ENCODE measurements at places on chromosomes 5 and 9.
A peak's percentile ranks its signal among the peaks of the same experiment; 100 is the strongest.

GRCh38 chr5:2200261-2200950, 317.7 kb upstream of the IRX4 start:
- DNase-seq = no peak

- DNase-seq = no peak
Observed at GRCh38 chr9:16744394-16744793, 126.1 kb downstream of the BNC2 start.

GRCh38 chr9:14722391-14723035, at the start of gene CER1:
CER1 (minus strand) TSS chr9:14722733; CDS start chr9:14722672, 61 bp downstream.
- DNase-seq = no peak

DNA sequence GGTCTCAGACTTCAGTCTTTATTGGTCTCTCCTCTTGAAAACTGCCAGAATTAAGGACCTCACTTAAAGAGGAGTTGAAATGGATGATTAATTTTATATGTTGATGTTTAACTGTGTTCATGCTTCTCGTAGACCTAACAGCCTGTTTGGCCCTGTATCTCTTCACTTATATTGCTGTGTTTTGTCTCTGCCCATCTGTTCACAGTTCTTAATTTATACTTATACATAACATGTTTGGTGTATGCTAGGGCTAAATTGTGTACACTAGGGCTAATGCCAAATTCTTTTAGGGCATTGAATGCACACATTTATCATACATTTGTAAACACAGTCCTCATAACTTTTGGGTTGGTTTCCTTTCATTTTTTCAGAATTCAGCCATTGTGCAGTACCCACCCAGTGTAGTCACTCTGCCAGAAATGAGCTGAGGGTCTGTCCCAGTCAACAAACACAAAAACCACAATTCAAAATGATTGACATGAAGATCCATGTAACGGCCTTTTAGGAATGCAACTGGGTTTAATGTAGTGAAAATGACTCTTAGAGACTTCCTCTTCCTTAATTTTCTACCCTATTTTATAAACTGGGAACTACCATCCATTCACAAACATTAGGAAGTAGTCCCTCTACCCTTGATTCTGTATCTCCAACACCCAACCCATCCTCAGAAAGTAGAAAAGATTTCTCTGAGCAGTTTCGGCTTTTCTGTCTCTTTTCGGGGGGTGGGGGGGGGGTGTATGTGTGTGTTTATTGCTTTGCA, 668.8 kb upstream of the KLF4 start:
- DNase-seq = no peak

DNA sequence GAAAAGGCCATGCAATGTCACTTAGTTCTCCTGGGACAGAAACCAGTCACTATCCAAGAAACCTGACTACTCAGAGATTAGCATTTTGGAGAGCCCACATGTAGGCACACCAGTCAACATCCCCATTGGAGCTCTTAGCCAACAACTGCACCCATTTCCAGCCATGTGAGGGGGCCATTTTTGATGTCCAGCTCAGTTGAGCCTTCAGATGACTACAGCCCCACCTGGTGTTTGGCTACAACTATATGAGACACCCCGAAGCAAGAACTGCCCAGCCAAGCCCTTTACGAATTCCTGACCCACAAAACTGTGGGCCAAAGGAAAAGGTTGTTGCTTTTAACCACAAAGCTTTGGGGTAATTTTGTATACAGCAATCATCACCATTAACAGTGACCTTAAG, 300.1 kb downstream of the ASTN2 start:
- no peak for DNase-seq

- DNase-seq = no peak
Observed at GRCh38 chr9:68951879-68952659, 61.8 kb downstream of the PRKACG start.

GRCh38 chr5:107781451-107781850, 110.7 kb upstream of the EFNA5 start:
- DNase-seq = peak; percentile 10

GRCh38 chr5:29042152-29042551, 2003.8 kb upstream of the CDH9 start:
- DNase-seq = no peak

DNA sequence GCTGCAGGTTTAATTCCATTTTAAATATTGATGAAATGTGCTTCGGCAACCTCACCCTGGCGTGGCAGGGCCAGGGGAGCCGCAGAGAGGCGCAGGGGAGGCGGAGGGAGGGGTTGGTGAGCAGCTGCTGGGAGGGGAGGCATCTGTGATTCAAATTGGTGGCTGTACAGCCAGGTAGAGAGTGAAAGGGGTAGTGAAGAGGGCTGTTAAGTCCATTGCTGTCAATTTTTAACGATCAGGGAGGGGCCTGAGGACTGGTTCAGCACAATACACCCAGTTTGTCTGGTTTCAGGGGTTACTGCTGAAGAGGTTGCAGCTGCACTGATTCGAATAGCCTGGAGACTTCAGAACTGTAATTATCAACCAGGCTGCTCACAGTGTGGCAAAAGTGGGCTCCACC, 31.3 kb downstream of the LHX6 start:
- no peak for DNase-seq

DNA sequence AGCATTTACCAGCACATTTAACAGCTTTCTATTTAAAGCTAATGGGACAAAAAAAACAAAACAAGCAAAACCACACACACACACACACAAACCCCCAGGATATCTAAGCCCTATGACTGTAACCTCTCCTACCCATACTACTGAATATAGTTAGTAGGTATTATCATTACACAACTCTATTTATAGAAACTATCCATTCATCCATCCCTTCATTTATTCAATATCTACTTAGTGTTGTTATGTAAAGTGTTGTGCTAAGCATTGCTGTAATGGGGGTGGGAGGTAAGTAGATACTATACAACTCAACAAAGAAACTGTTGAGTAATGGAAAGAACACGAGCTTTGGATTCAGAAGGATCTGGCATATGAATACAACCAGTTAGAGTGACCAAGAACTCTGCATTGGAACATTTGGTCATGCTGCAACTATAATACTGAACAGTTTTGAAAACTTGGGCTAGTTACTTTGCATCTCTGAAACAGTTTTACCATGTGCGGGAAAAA, 82.3 kb upstream of the ZNF608 start:
- no peak for DNase-seq

- DNase-seq = no peak
Observed at GRCh38 chr9:20557890-20558565, 64.3 kb downstream of the MLLT3 start.

DNA sequence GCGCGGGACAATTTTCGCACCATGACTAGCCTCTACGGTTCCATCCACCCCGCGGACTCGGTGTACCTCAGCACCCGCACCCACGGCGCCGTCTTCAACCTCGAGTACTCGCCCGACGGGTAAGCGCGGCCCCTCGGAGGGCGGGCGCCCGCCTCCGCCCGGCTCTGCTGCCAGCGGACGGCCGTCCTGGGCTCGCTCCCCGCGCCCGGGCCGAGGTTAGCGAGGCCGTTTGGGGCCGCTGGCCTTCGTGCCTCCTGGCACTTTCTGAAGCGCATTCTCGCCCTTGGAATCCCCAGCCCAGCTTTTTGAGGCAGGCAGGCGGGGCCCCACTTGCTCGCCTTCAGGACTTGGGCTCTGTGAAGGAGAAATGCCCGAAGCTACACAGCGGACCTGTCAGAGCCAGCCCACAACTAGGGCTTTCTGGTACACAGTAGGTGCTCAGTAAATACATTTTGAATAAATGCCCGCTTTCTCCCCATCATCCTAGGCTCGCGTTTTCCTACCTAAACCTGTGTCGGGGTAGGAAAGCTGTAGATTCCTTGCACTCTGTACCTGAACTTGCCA, 772 bp downstream of the DCAF10 start:
- DNase-seq = no peak

GRCh38 chr9:19416143-19416542, 7.3 kb downstream of the ACER2 start:
- no peak for DNase-seq

- no peak for DNase-seq
Observed at GRCh38 chr9:75487856-75488718, 399.8 kb downstream of the OSTF1 start.

DNA sequence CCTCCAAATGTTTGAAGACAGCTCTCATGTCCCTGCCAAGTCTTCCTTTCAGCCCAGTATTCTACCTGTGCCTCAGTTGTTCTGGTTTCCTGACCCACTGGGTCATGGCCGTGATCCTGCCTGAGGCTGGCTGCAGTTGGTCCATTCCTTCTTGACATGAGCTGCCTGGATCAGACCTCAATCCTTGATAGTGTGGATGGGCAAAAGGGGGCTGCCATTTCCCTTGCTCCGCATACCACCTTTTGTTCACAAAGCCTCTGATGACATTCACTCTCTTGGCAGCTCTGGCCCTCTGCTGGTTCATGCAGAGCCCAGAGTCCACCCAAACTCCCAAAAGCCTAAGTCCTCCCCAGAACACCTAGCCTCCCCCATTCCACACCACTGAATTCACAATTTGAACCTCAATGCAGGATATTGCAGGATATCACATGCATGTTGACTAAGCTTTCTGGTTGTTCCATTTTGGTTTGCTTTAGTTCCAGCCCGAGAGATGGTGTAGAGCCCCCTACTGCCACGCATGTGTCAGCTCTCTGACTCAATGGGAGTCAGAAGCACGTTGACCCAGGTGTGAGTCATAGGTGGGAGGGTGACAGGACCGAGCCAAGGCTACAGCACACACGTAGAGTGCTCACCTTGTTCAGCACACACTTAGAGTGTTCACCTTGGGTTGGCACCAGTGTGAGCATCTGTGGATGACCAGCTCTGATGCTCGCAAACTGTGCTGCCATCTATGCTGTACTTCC, 137.2 kb downstream of the MTX3 start:
- peak; percentile 47 for DNase-seq

- DNase-seq = no peak
Observed at GRCh38 chr9:134406366-134407120, 80.3 kb downstream of the RXRA start.

DNA sequence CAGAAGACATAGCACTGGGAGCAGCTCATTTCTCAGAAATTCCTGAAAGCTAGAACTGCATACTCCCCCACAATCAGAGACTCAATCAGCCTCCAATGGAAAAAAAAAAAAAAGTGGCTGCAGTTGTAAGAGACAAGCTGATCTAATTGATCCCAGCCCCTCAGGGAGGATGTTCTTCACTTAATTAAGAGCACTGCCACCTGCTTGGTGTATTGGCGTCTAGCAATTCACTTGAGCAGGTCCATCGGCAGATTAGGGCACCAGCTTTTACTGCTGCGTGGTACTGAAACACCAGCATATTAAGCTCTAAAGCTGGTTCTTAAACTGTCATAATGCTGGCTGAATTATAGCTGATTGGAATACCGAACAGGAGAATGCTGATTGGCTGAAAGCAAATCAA, 1890.1 kb upstream of the WWC1 start:
- DNase-seq = no peak

GRCh38 chr5:56329652-56330051, 96.5 kb upstream of the ANKRD55 start:
- no peak for DNase-seq

DNA sequence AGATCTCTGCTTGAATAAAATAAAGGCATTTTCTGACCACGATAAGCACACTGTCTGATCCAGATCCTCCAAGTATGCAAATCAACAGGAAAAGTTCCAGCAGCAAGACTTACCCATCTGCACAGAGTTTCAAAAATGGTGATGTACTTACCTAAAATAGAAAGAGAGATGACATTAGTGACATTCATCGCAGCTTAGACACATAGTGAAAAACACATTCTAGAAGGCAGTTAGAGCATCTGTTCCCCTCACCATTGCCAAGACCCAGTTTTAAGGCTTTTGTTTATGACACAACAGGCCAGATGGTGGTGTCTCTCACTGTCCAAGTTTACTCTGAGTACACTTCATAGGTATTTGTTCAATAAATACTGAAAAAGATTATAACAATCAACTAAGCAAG, 207.7 kb downstream of the PDE4D start:
- no peak for DNase-seq

GRCh38 chr5:95631991-95632675, 12.2 kb downstream of the GPR150 start:
- no peak for DNase-seq

DNA sequence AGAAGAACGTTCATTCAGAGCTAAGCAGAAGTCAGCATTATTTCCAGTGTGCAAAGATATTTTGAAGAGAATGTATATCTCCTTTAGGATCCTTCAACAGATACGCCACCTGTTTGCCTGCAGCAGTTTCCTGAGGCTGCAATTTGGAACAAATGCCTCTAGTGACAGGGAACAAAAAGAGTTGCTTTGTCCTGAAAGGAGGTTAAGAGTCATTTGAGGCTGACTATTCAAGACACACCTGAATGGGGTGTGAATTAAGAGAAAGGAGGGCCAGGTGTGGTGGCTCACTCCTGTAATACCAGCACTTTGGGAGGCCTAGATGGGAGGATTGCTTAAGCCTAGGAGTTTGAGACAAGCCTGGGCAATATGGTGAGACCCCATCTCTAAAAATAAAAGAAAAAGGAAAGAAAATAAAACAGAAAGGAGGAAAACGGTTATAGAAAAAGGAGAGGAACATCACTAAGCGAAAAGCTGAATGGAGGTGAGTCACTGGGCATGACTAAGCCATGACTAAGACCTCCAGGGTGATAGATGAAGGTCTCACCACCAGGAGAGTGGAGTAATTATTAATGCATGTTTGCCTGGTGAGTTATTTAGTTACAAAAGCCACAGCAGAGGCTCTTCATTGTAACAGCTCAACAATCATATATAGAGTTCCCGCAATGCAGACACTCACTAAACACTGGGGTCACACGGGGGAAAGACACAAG, 255.2 kb upstream of the TNC start:
- peak; percentile 85 for DNase-seq

GRCh38 chr5:69024241-69024651, 69.6 kb upstream of the SLC30A5 start:
- DNase-seq = peak; percentile 59

DNA sequence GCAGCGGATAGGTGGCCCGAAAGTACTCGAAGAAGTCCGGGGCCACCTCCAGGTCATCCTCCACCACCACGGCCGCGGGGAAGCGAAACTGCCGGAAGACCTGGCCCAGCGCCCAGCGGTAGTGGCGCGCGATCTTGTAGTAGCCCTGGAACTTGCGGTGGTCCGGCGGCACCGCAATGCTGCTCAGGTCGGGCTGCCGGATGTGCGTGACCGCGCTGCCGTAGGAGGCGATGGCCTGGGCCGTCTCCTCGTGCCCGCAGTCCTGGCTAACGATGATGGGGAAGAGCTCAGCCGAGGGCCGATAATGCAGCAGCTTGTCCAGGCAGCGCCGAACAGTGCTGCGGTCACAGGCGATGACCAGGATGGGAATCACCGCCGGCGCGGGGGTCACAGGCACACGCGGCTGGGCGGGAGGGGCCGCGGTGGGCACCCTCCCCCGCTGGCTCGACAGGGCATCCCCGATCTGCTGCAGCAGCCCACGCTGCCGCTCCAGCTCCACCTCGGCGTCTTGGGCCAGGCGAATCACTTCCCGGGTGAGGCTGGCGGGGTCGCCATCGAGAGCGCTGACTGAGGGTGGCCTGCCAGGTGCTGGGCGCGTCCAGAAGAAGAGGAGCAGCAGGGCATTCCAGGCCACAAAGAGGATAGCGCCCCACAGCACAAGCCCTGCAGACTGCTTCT, 10.2 kb downstream of the MGAT1 start:
- no peak for DNase-seq

Data from LoVo (cell line).